ENCODE measurements at places on chromosomes 1 and 21.

GRCh38 chr1:38818175-38818976, 41.2 kb downstream of the RRAGC start:
- no peak for DNase-seq

DNA sequence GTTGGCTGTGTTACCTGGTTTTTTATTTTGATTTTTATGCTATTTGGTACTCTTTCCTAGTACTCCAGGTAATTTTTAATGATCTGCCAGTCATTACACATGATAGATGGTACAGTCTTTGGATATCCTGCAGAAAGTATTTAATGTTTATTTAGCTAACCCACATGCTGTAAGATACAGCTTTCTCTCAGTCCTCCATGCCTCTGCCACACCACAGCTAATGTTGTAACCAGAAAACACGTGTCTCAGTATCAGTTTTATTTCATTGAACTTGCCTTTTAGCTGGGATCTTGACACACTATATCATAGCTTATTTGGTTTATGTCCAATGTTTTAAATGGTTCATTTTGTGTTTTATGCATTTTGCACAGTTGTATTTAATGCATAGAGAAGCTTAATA, 1648.4 kb downstream of the KCNT2 start:
- DNase-seq, result no peak

GRCh38 chr1:205504311-205505075, at the start of gene CDK18:
Gene CDK18 (plus strand): TSS chr1:205504669. CDS start chr1:205523168, 18,499 bp downstream.
- DNase-seq, result peak; percentile 60

GRCh38 chr1:56094168-56094567, 485.2 kb downstream of the PLPP3 start:
- no peak for DNase-seq

GRCh38 chr21:39633770-39634181, 21.0 kb downstream of the B3GALT5 start:
- DNase-seq, result peak; percentile 100

Measured in renal cortical epithelial cell (primary cell).